Right lung (tissue), 10 donors: ENCODE measurements at places on chromosomes 3 and 15. TPM values are rescaled to one million over a fixed set of nuclear protein-coding genes. Genes with fewer than 3 reads are reported as not detected.

The ITPKA gene
- polyA plus RNA-seq, result 1.3 TPM

DNA sequence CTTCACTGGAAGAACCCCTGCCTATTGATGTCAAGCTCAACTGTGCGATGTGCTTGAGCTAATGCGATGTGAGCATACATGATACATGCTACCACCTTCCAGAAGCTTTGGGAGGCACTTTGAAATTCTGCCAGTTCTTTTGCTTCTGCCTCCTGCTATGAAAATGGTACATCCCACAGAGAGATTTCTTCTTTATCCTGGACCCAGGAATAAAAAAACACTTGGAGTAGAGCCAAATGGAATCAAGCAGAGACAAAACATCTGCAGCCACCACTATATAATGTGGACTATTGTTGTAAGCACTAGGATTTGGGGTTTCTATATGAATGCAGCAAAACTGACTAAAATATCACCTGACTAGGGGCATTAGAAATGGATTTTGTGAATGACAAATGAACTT, 119.9 kb upstream of the GAP43 start:
- peak; percentile 23 for DNase-seq

The ZIC4 gene
- polyA plus RNA-seq, result not detected

The FHIT gene
- 9.1 TPM for polyA plus RNA-seq

DNA sequence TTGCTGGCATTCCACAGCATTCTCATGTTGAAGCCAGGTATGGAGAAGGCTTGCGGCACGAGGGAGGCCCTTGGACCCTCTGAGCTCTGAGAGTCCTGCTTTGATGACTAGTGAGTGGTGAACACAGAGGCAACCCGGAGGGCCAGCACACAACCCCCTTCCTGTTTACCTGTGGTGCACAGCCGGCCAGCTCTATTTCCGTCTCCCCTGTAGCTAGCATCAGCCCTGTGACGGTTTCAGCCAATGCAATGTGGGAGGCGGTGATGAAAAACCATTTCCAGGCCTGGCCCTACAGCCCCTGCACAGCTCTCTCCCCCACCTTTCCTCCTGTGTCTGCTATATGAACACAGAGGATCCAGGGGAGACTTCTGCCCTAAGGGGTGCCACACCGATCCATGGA, 76.8 kb upstream of the KLHL25 start:
- no peak for DNase-seq

DNA sequence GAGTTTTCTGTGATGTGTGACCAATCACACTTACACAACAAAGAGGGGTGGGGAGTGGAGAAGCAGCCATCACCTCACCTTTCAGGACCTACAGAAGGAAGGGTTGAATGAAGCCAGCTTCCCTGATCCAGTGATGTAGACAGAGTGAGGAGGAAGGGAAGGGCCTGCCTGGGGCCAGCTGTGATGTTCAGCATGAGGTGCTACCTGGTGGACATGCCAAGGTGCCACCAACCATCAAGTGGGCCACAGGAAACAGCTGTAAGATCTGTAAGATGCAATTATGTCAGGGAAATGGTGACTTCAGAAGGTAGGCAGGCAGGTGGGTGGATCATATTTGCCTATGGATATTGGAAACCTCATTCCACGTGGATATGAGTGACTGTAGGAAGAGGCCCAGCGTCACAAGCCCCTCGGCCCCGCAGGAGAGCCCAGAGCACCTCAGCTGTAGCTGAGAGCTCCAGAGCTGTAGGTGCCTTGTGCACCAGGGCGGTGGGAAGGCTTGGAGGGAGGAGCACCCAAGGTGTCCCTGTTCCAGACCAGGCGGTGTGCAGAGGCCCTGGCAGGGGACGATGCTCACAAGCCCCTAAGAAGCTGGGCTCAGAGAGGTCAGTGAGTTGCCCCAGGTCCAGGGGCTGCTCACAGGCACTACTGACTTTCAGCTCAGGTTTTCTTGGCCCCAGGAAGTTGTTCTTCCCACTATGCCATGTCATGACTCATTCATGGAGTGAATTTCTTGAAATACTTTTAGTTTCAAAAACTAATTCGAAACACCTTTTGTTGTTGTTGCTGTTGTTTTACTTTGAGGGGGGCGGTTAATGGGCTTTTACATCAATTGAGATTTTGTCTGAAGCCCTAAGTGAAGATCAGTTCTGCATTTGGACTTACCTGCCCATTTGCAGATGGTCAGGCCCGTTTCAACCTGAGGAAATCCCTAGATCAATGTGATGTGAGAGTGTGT, 94.2 kb upstream of the ALDH1A3 start:
- no peak for DNase-seq

The CPN2 gene
- polyA plus RNA-seq, result not detected
